Stimulated activated CD8-positive, alpha-beta memory T cell treated with anti-CD3 and anti-CD28 coated beads, Interleukin-7, amount 100 ng/mL, for 24 hours (primary cell): ENCODE measurements at places on chromosomes 1 and 21.

GRCh38 chr1:223188618-223189356, 45.7 kb upstream of the TLR5 start:
- no peak for DNase-seq

DNA sequence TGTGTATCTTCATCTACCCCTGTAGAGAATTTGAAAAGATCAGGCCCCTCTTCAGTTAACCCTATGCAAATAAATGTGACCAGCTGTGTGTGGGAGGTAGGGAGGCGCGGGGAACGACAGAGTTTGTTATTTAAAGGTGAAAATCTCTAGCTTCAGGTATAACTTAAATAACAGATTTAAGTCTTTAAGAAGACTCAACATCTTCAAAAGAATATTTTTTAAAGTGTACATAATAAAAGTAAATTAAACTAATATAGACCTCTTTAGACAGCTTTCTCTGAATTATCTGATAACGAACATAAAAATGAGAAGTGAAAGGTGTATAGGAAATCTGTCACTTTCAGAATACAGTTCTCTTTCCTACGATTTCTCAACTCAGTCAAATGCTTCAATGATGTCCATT, 16.0 kb downstream of the ANGPTL3 start:
- DNase-seq: no peak

DNA sequence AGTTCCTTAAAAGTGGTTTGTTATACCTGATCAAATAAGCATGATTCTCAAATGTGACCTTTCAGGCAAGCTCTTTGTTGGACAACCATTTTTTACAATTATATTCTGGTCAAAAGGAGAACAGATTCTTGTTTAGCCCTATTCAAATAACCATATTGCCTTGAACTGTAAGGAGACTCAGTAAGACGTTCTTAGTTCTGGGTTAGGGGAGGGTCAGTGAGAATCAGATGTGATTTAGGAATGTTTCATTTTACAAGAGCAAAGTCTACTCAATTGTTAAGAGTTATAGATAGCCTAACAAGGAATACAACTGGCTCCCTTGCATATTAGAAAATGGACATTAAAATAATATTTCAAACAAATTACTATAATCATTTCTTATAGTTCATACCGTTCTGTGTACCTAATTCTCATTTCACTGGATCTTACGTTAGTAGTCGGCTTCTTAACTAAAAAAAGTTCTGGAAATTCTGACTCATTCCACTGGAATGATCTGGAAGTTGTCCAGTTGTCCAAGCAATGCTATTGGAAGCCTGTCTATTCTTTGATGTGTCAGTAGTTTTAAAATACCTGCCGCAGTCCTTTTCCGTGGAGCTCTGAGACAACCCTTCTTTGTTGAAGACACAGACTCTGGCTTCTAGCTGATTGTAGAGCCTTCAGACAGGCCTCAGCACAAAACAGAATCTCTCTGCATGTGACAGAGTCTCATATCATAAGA, 88.8 kb downstream of the MAST2 start:
- no peak for DNase-seq

- DNase-seq: no peak
Observed at GRCh38 chr1:98429965-98430443, 231.5 kb upstream of the SNX7 start.
